ENCODE measurements at places on chromosomes 6 and 20.

GRCh38 chr6:49468042-49468441 is 4.9 kb downstream of the CENPQ start:
- no peak for DNase-seq

- DNase-seq, result no peak
Measured at GRCh38 chr6:54920628-54921027, 74.1 kb downstream of the FAM83B start.

DNA sequence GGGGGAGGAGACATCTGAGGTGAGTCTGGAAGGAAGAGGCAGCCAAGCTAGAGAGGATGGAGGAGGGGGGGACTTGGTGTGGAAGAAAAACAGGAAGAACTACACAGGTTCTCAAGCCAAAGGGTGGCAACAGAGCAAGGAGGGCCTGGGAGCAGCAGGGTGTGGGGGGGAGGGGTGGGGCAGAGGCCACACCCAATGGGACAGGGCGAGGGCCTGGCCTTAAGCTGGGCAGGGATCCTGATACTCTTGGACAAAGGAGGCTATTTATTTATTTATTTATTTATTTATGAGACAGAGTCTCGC is 359.0 kb downstream of the ZFAND3 start:
- no peak for DNase-seq

DNA sequence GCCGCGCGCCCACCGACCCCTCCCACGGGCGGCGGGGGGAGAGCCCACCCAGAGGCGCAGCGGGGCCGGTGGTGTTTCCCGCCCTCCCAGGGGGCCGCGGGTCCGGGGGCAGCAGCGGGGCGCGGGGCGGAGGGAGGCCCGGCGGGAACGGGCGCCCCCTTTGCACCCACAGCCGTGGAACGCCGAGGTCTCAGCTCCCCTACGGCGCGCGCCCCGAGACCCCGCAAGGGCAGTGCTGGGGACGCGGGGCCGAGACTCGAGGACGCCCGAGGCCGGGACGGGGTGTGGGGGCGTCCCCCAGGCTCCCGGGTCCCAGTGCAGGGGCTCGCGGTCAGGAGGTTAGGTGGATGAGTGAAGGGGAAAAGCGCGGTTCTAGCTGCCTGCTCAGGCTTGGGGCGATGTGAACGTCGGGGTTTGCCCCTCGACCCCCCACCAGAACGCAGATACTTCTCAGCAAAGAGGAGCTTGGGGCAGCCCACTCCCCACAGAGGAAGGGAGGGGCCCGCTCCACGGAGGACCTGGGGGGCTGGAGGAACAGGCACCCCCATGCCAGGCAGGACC is 65.5 kb upstream of the BHLHE23 start:
- no peak for DNase-seq

DNA sequence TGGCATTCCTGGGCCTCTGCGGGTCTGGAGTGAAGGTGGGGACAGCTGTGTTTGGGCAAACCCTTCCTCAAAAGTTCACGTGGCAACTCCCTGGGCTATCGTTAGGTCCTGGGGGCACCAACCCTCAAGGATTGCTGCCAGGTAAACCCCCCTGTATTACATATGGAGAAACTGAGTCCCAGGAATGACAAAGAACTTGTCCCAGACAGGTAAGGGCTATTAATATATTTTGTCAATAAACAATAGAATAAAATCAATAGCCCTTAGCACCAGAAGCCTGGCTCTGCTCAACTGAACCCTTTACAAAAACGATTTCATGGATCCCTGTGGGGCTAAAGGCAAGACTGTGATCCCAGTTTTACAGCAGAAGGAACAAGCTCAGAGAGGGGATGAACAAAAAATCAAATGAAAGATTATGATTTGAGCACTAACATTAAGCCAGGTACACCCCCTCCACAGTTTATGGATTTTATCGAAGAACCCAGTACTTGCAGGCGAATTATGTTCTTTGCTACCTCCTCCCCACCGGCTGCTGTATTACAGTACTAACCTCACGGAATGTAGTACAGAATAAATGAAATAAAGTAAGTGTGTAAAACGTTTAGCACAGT is 2.7 kb downstream of the ID1 start:
- DNase-seq, result no peak

DNA sequence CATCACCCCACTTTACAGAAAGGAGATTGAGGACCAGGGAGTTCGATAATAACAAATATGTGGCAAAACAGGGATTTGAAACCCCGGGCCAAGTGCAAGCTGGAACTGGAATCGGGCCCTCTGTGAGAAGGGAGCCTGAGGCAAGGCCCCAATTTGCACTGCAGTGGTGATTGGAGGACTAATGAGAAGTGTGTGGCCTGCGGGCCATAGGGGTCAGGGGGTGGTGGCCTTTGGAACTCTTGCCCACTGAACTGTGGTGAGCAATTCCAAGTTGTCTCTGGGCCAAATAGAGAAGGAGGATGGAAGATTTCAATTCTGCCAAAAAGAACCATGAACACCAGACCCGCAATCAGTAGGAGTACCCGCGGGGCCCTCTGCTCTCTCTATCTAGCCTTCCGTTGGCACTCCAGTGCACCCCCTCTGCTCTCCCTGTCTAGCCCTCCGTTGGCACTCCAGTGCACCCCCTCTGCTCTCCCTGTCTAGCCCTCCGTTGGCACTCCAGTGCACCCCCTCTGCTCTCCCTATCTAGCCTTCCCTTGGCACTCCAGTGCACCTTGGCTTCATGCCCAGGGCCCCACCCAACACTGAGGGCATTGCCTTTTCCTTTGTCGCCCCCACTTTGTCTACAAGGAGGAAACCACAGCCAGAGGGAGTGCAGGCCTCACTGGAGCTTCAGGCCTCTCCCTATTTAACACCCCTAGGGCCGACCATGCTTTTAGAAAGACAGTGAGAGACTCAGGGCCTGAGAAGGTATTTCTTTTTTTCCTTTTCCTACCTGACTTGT is 6.0 kb upstream of the PTPRA start:
- DNase-seq, result no peak
